ENCODE measurements at places on chromosomes 2 and 18.
A peak's percentile ranks its signal among the peaks of the same experiment; 100 is the strongest.

DNA sequence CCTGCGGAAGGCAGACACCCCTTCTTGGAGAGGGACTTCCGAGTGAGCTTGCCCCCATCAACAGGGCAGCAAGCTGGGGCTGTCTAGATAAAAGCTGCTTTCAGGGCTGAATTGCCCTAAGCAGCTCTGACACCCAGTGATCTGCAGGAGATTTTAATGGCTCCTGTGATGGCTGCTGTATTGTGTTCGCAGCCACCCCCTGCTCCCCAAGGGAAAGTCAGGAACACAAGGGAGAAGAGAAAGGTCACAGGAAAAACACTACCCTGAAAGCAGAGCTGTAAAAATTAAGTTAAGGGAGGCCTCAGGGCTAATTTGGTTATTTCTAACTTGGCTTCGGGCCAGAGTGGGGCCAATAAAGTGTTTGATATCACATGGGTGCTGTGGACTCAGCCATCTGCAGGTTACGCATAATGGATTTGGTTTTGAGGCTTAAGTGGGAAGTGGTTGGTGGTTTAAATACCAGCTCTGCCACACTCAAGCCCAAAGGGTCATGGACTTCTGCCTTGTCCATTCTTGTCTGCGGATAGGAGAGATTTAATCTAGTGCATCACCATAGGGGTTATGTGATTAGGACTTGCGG is 147.6 kb downstream of the CLIP4 start:
- DNase-seq = no peak

DNA sequence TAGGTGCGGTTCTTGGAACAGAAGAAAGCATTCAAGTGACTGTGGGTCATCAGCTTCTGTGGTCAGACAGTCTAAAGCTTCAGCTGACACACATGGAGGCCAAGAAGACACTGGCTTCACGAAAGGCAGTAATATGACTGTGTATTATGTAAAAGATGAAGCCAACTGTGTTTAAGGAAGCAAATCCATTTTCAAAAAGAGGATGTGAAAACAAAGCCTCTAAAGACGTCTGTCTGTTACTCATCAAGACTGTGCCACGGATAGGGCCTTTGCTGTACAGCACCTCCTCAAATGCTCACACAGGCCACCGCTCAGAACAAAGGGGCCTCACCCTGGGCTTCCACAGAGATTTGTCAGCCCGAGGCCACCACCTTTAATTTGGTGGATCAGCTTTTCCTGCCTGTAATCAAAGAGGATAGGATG is 21.1 kb upstream of the TMEM163 start:
- no peak for DNase-seq

DNA sequence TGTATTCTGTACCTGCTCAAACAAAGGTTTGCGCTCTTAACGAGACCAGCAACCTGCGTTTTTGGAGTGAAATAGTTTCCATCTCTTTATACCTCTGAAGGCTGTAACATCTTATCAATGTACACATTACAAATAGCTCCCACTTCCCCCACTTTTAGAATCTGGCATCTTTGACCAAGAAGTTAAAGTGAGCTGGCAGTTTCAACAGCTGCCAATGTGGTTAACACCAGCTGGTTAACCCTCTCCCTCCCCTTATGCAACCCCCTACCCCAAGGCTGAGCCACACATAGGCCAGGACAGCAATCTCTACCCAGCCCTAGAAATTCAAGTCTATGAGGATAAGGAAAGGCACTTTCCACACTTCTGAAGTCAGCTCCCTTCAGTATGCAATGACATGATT is 2.2 kb upstream of the SERTAD2 start:
- DNase-seq = no peak

GRCh38 chr2:105852066-105852465 is 107.4 kb downstream of the NCK2 start:
- no peak for DNase-seq

GRCh38 chr2:173054466-173054865 is 21.2 kb upstream of the MAP3K20 start:
- DNase-seq = no peak

DNA sequence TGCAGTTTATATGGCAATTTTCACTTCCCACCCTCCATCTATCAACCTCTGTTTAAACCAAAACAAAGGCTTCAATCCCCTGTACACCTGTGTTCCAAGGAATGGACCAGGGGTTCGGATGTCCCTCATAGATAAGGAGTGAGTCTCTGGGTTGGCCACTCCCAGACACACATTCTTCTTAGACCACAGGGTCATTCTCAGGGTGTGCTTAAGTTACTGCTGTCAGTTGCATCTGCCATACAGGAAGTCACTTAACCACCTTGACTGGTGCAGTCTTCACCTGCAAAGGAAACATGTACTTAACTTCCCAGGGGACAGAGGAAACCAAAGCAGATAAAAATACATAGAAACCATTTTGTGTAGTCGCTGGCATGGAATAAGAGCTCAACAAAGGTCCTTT is 151.0 kb upstream of the NDUFV2 start:
- no peak for DNase-seq

- DNase-seq = no peak
These were observed 774 bp upstream of the FZD7 start for GRCh38 chr2:202032846-202033316.

GRCh38 chr2:85763831-85764230 is 10.0 kb downstream of the ATOH8 start:
- DNase-seq = no peak

GRCh38 chr18:34808389-34808788 is 98.3 kb downstream of the DTNA start:
- no peak for DNase-seq

GRCh38 chr2:66824926-66825325 is 390.0 kb downstream of the MEIS1 start:
- no peak for DNase-seq

DNA sequence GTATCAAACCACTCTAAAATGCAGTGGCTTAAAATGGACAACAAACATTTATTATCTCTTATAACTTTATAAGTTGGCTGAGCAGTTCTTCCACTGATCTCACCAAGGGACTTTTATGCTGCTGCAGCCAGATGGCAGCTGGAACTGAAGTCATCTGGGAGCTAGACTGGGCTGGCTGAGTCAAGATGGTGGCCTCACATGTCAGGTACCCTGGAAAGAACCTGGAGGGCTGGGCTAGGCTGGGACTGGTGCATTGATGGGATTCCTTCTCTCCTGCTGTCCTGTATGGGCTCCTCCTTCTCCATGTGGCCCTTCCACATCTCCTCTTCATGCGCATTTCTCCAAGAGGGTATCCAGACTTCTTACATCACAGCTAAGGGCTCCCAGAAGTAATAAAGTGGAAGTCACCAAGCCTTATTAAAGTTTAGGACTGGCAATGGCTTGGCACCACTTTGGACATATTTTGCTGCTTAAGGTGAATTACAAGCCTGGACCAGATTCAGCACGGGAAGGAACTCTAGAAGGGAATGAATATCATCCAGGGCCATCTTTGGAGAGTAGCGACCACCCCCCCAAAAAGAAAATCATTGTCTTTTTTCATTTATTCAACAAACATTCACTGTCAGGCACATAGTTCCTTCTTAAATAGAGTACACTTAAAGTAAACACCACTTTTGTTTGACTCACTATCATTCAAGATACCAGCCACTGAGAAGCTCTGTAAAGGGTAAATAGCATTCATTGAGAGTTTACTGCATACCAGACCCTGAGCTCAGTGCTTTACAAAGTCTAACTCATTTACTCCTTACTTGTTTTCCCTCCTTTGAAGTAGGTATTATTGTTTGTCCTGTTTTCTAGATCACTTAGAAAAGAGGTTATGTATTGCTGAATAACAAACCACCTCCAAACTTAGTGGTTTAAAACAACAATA is 138.0 kb downstream of the ZFP36L2 start:
- DNase-seq = no peak

DNA sequence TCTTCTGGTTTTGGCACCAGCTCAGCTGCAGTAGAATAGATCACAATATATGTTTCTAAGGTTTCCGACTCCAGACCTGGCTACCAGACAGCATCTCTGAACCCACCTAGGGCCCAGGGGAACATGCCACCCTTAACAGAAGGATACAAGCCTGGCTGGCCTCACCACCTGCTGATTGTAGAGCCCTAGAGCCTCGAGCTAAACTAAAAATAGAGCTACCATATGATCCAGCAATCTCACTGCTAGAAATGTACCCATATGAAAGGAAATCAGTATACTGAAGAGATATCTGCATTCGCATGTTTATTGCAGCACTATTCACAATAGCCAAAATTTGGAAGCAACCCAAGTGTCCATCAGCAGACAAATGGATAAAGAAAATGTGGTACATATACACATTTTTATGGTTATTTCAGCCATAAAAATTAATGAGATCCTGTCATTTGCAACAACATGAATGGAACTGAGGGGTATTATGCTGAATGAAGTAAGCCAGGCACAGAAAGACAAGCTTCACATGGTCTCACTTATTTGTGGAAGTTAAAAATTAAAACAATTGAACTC is 242.4 kb upstream of the SLC39A10 start:
- no peak for DNase-seq

- no peak for DNase-seq
These were observed 97.3 kb downstream of the DOCK10 start for GRCh38 chr2:224944707-224945547.

- DNase-seq = no peak
These were observed 63.3 kb upstream of the TTC27 start for GRCh38 chr2:32564417-32565035.

DNA sequence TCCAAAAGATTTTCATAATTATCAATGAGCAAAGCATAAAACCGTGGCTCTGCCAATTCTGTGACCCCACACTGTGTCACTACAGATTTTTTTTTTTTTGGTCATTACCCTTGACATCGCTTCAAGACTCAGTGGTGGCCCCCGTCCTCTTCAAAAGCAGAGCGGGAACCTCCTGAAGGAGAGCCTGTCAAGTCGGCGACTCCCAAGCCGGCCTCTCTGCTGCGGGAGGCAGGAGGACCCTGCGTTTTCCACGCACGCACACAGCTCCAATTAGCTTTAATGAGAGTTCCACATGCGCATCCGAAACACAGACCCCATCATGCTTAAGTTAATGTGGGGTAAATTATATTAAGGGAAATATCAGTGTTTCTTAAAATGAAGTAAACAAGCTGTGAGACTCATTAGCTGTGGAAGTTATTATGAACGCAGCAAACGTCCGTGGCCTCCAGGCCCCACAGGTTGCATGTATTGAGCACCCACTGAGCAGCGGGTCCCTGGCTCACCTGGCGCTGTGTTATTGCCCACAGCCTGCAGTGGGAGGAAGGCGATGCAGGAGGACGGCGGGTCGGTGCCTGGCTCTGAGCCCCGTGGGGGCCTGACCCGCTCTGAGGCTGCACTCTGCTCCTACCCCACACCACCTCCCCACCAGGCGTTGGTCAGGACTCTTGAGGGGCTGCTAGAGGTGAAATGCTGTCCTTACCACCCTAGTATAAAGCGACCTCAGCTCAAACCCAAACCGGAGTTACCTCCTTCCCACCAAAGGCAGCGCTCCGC is 181.0 kb upstream of the SALL3 start:
- no peak for DNase-seq

DNA sequence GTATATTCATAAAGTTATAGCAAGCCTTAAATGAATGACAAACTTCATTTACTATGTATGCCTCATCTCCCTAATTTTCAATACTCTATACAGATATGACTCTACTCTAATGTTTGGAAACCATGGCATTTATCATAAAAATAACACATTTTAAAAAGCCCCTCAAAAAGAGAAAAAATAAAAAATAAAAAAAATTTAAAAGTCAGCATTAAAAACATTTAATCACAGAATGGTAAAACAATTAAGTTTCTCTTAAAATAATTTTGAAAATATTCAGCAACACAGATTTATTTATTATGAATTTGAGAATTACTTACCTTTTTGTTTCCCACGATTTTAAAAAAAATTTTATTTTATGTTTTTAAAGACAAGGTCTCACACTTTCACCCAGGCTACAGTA is 65.0 kb upstream of the CDKL4 start:
- DNase-seq = no peak

- DNase-seq = peak; percentile 99
These were observed 14.5 kb downstream of the PTPRN start for GRCh38 chr2:219294356-219295351.

- DNase-seq = no peak
These were observed 43.0 kb upstream of the HNMT start for GRCh38 chr2:137921105-137921880.

DNA sequence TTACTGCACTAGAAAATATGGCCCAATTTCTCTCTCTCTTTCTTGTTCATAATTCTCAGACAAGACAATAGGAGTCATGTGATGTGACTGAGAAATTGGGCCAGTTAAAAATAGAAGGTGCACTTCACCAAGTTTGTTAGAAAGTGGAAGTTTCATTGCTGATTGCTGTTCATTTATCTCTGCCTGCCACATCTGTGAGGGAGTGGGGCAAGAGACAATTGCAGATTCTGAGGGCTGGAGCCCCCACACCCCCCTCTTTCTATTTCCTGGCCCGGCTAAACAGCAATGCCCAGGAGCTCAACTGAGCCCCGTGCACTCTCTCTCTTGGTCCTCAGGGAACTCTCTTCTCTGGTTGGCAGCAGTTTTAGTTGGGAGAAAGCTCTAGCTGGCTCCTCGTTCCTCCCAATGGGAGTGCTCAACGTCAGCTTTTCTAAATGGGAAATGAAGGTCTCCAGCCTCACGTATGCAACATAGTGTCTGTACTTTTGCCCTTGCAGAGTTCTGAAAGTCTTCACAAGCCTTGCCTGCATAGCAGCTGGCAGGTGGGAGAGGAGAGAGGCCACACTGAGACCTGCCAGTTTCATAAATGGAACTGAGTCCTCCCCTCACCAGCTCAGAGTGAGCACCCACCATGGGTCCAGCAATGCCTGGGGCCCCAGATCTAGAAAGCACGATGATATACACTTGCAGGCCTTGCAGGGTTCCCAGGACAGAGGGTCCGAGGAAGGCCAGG is 115.7 kb downstream of the MYCN start:
- no peak for DNase-seq

DNA sequence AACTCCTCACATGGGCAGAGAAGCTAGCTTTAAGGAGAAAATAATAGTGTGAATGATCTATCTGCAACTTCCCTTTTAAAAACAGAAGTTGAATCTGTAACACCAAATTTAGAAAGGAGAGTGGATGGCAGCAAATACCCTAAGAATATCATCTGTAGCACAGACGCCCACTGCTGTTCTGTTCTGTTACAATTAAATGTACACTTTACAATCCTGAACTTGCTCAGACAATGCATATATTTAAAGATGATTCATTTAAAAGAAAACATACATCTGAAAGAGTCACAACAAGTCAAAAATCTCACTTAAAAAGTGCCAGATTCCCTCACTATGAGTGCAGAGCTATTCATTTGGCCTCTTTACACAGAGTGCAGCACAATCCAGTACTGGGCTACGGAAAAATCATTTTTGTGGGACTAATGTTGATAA is 8.0 kb upstream of the SERTAD2 start:
- DNase-seq = no peak

- DNase-seq = no peak
These were observed 34.5 kb downstream of the AGFG1 start for GRCh38 chr2:227506456-227506855.

DNA sequence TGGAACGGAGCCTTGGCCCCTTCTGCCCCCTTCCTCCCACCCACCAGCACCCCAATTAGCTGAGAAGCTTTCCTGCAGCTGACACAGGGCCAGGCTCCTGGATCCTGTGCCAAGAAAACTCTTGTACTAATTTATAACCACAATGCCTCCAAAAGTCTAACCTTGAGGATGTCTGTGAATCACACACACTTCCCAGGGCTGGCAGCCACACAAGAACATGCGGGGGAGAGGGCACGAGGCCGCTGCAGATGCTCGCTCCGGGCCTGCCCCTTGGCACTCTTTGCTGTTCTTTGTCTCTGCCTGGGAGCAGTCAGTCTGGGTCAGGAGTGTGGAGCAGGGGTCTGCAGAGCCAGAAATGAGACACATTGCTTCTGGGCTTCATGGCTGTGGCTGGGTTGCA is 62.7 kb upstream of the KIF5C start:
- no peak for DNase-seq

- no peak for DNase-seq
These were observed 915.5 kb downstream of the ERBB4 start for GRCh38 chr2:211623096-211623495.

Data from D721Med (cell line).